ENCODE measurements at places on chromosomes 2 and 18.

GRCh38 chr18:31652357-31652756, 32.0 kb downstream of the B4GALT6 start:
- DNase-seq: no peak

DNA sequence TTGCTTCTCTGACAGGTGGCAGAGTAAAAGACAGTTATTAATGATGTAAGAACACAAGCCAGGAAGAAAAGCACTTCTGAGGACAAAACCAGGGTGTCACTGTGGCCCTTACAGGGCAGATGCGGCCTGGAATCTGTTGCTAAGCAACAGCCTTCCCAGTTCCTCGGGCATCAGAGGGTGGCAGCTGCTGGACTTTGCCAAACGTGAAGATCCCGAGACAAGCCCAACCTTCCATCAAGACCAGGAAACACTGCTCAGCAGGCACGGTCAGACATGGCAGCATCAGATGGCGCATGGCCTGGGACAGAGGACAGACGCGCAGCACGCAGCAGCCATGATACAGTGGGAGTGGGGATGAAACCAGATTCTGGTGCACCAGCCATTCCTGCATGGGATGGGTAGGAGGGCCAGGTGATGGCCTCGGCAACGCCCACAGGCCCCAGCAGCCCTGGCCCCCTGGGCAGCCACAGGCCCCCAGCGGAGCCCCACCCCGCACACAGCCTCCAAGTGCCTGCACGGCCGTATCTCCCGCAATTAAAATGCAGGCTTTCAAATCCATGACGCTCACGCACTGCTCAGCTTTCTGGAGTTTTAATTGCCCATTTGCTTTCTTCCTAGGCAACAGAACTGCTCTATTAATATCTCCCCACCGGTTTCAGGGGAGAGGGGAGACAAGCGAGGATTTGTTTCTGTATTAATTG, 89.0 kb downstream of the EIPR1 start:
- DNase-seq: no peak

DNA sequence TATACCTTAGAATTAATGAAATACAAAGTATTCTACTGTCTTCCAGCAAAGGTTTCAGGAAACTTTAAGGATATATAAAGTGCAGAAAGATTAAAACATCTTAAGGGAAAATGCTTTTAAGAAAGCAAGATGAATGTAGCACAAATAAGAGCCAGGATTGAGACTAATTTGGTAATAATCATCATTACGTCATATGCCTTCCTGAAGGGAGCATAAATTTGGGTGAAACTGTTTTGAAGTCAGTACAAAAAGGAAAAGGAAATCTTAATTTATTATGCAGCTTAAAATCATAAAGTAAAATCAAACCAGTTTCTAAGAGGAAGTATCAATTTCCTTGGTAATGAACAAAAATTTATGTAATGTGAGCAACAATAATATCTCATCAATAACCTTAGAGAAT, 221.7 kb downstream of the CTNNA2 start:
- no peak for DNase-seq

DNA sequence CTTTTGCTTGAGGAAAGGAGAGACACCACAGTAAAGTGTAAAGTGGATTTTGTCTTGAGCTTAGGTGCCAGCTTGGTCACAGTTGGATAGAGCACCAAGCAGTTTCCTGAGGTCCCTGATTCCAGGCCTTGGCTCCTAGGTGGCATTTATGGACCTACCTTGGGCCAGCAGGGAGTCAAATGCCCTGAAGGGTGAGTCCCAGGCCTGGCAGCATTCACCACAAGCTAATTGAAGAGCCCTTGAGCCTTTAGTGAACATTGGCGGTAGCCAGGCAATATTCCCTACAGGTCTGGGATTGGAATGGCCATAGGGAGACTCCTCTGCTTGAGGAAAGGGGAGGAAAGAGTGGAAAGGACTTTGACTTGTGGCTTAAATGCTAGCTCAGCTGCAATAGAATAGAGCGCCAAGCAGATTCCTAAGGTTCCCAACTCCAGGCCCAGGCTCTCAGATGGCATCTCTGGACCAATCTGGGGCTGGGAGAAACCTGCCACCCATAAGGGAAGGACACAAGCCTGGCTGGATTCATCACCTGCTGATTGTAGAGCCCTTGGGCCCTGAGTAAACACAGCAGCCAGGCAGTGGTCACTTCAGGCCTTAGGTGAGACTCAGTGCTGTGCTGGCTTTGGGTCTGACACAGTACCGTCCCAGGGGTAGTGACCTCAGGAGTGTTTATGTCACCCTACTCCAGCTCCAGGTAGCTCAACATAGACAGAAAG, 137.5 kb upstream of the OTOS start:
- no peak for DNase-seq

DNA sequence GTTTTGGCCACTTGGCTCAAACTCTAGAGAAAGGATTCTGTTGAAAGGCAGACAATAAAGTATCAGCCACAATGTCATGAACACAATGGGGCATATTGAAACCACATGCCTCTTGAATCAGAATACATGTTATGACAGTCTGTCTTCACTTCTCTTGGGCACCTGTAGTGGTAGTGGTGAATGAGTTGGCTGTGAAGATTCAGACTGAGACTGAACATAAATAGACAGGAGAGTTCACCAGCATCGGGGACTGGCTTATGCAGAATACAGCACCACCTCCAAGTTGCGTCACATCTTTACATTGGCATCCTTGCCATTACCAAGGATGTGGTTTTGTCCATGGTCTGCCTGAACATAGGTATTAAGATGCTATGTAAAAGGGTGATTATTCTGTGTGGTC, 336.8 kb downstream of the MYCN start:
- no peak for DNase-seq

- no peak for DNase-seq
Measured at GRCh38 chr2:200403814-200404213, 97.3 kb downstream of the SPATS2L start.

GRCh38 chr2:61193670-61194561, 31.9 kb downstream of the C2orf74 start:
- DNase-seq: no peak

- DNase-seq: no peak
Measured at GRCh38 chr18:49646873-49647272, 85.0 kb downstream of the LIPG start.

- DNase-seq: no peak
Measured at GRCh38 chr2:54523324-54523959, 67.3 kb downstream of the SPTBN1 start.

- no peak for DNase-seq
Measured at GRCh38 chr2:185738679-185739472, at the start of gene FSIP2. Gene FSIP2 (plus strand): TSS chr2:185738804. CDS start chr2:185738895, 91 bp downstream.

GRCh38 chr2:73859721-73860586, 31.2 kb downstream of the STAMBP start:
- DNase-seq: no peak

GRCh38 chr2:201157694-201158093, 25.2 kb upstream of the CASP10 start:
- no peak for DNase-seq

DNA sequence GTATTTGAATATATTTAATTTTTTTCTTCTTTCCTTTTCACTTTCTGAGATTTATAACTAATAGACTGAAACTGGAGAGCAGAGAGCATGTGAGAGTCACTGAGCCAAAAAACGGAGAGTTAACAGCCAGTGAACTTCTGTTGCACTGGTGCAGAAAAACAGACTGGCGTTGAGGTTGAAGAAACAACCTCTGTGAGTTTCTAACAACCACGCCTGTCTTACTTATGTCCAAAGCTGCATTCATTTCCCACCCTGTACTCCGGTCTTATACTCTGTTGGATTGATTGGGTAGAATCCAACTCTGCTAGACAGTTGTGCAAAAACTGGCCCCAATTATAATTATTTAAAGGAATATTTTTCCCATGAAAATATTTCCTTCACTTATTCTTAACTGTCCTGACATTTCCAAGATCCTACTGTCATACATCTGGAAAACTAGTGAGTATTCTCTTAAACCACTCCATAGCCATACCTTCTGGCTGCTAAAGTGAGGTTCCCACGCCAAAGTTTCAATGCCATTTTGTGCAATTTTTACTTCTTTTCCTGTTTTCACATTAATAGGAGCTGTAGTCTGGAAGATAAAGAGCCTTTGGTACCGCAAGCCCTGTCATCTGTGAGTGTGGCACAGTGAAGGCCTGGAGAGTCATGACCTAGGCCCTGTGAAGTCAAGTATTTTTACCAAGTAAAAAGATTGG, 9.4 kb downstream of the CYP1B1 start:
- no peak for DNase-seq
